ENCODE measurements at places on chromosomes 3 and 15.

- no peak for DNase-seq
Measured at GRCh38 chr15:57253082-57253481, 123.2 kb upstream of the CGNL1 start.

GRCh38 chr15:94582368-94582767 lies 351.0 kb downstream of the MCTP2 start:
- no peak for DNase-seq

DNA sequence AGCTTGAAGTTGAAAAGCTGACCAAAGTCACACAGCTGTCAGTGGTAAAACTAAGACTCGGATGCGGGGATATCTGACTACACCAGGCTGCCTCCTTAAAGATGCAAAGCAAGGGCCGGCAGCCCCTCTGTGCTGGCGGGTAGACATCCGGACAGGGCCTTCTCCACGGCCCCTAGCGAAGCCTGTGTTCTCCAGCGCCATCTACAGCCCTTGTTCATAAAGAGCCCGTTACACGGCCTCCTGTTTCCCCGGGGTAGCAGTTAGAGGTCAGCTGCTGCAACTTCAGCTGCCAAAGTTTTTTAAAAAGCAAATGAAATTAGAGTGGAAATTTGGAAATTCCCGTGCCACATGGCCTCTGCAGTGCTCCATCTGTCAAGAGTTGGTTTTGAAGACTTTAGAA lies 383.0 kb downstream of the TBL1XR1 start:
- DNase-seq = peak; percentile 20

- no peak for DNase-seq
Measured at GRCh38 chr3:153127788-153128187, 34.2 kb upstream of the RAP2B start.

DNA sequence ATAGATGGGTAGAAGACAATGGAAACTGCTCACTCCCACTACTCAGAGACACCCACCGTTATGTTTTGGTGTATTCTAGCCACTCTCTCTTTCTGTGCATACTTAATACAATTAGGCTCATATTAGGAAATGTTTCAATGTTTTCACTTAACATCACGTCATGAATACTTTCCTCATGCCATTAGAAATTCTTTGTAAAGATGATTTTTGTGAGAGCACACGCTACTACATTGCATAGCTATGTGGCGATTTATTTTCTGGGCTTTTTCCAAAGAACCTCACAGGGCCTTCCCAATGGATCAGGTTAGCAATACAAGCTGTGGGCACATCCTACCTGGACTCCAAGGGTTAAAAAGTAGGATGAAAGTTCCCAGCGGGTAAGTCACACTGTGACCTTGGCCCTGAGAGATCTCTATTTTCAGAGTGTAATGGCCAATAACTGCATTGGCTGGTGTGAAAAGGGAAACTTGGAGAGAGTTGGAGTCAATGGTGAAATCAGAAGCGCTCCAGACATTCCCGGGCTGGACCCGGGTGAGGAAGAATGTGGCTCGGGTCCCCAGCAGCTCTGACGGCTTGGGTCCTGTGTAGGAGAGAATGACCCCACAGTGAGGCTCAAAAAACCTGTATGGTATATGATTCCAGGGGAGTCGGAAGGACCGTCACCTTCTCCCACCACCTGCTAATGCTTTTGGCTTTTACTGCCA lies 25.8 kb upstream of the TGM5 start:
- DNase-seq = no peak

DNA sequence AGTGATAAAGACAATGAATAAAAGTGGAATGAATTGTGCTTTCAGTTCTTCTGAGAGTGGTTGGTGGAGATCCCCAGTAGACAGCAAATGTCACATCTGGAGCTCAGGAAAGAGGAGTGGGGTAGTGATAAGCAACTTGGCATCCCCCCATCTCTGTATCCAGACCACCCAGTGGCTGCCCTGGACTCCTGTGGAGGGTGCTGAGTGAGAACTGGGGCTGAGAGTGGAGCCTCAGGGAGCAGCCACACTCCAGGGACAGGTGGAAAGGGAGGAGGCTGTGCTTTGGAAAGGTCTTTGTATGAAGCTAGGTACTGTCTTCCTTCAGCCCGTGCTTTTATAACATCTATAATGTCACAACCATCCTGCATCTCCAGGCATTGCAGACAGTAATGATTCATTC lies 85.6 kb upstream of the RASGRF1 start:
- DNase-seq = no peak

DNA sequence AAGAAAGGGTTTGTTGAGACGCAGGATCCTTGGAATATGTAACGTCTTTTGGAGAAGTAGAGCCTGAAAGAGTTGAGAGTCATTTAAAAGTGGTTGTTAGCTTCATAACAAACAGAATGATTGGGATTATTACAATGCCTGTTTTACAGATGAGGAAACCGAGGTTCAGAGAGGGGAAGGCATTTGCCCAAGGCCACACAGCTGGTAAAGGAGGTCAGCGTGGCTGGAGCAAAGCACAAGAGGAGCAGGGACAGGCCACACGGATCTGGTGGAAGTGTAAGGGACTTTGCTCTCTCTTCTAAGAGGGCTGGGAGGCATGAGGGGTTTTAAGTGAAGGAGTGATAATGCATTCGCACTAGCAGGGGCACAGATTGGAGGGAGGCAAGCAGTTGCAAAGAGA lies 6.2 kb upstream of the OXTR start:
- no peak for DNase-seq

DNA sequence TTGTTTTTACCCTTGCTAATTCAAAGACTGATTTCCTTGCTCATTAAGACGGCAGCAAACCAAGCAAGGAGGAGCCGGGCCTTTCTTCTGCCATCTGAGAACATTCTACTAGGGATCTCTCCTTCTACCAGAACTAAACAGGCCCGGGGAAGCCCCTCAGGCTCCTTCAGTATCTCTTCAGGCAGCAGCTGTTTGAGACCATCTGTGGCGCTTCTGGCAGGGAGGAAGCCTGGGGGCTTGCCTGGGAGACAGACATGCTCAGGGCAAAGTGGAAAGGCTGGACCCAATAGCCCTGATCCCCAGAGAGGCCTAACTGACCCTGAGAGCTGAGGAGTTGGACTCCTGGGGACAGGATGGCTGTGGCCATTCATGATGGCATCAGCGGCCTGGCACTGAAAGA lies 67.9 kb downstream of the FEM1B start:
- no peak for DNase-seq

DNA sequence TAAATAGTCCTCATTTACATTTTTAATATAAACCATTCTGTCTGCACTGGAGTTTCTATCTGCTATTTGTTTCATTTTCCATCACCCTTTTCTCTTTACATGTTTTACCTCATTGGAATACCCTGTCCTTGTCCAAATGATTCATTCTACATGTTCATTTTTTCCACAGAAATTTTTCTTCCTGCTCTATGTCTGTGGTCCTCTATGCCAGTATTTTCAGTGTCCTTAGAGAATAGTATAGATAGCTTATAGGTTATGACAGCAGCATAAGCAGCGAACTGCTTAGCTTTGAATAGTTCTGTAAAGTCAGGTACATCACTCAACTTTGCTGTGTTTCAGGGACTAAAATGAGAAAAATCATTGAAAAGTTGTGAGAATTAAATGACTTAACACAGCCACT lies 742.3 kb upstream of the CBLB start:
- no peak for DNase-seq

- DNase-seq = no peak
Measured at GRCh38 chr3:85574006-85574705, 615.4 kb downstream of the CADM2 start.

- DNase-seq = no peak
Measured at GRCh38 chr3:105594219-105594618, 227.5 kb downstream of the ALCAM start.

DNA sequence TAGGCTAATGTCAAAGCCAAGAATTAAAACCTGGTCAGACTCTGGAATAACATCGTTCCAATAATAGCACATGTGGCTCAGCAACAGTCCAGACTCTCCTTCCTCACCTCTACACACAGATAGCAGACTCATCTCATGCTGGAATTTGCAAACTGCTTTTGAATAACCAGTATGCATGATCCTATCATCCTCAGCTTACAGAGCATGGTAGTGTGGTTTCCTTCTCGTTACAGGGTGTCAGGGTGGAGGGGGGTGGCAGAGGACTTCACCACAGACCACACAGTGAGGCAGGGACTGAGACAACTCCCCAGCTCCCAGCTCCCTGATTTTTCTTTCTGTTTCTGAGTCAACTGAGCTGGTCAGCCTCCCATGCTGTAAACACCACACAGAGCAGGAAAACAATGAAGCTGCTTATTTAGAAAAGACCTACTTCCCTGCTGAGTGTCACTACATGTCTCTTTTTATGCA lies 101.6 kb downstream of the RPL22L1 start:
- DNase-seq = no peak

GRCh38 chr3:190504354-190505125 lies 9.3 kb upstream of the IL1RAP start:
- DNase-seq = no peak

DNA sequence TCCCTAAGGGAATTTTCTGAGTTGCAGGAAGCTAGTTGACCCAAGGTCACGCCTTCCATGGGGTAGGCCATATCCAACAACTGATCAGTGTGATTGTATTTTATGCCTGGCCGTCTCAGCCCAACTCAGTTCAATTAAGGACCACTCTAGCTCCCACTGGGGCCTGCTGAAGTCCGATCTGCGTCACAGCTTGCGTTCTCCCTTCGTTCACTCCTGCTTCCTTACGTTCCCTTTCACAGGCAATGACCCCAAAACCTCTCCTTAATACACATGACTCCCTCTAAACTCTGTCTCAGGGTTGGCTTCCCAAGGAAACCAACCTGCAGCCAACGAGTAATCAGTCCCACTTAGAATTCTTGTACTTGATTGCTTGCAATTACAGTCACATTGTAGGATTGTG lies 428.0 kb downstream of the RBMS3 start:
- no peak for DNase-seq

DNA sequence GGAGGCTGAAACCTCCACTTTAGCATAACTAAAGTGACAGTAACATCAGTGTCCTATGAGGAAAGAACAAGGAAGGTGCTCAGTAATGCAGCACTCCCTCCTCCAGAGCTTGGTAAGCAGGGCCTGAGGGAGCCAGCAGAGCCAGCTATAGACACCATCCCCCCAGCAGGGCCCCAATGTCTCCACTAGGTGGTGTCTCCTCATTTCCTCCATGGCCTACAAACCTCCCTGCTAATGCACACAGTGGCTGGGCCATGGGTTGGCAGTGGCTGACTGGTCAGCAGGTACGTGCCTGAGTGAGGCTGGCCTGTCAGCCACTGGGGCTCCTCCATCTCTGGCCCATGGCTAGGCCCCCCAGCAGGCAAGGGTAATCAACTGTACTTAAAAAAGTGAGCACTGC lies 13.6 kb downstream of the MRPS25 start:
- no peak for DNase-seq

DNA sequence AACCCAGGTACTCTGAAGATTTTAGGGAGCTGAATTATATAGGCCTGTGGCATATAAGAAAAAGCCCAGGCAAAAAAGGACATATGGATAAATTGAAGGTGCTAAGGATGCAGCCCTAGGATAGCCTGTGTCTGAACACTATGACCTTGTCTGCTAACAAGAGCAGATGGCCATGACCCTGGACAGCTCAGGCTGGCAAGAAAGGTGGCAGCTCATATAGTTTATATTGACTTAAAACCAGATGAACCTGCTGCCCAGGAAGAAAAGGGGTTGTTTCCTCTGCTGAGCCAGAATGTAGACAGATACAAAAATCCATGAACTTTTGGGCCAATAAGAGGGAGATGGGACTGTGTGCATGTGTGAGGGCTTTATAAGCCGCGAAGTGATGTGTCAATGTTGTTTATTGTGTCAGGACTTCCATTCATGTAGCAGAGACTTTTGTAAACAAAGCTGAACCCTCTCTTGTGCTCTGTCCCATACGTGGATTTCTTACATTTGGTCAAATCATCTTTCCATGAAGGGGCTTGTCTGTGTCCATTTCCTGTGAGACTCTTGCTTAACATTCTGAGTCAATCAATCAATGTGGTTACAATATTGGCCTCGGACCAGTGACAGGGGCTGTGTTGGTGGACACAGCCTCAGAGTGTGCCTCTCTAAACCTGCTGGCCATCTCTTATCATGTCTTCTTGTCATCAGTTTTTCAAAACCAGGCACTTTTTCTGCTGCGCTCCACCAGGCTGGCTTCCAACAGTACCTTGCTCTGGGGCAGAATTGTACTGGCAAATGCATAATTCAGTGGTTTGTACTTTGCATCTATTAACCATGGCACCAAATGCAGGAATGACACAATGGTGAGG lies 321.2 kb downstream of the WDR72 start:
- DNase-seq = no peak

DNA sequence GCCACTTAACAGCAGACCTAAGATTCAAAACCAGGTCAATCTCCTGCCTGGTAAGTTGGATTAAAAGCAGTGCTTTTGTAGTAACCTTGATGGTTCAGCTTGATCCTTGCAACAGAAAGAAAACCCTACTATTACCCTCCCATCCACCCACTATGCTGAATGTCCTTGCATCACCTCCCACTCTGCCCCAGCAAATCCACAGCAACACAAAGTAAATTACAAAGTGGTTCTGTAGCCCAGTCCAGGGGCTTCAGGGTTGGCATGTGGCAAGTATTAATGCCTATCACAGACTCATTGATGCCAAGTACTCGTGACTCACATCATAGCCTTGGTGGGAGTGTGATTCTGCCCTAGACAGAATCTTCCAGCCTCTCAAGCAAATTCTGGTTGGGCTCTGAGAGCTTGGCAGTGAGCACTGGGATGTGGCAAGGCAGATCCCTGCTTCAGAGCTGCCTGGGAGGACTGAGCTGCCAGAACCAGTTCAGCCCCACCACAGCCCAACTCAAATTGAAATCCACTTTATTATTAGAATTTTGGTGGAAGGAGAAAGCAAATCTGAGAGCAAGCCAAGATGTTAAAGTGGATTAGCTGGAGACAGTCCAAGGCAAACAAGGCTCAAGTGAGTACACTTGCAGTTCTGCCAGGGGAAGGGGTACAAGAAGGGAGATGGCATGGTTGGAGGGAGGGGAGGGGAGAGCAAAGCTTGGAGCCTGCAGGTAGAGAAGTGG lies 225.8 kb upstream of the UMPS start:
- DNase-seq = peak; percentile 28

DNA sequence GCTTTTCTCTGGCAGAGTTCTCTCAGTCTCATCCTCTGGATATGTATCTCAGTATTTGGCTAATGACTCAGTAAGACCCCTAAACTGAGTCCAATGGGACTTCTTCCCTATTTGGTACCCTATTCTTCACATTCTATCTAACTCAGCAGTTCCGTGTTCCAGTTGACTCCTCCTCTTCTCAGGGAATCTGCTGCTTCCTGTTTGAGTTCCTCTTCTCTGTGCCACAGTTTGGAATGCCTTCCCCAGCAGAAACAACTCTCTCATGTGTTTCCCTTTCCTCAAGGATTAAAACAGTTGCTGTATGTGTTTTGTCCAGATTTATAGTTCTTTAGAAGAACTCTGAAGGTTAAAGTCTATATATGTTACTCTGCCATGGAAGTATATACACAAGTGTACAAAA lies 344.0 kb upstream of the RARB start:
- DNase-seq = no peak

All from skeletal muscle cell (primary cell).